NCI-H226 (cell line): ENCODE measurements at places on chromosomes 2 and 18.

GRCh38 chr2:233039846-233040530, 7.5 kb downstream of the NEU2 start:
- DNase-seq, result no peak

GRCh38 chr2:73033766-73034381, 37.6 kb downstream of the SFXN5 start:
- DNase-seq, result no peak

DNA sequence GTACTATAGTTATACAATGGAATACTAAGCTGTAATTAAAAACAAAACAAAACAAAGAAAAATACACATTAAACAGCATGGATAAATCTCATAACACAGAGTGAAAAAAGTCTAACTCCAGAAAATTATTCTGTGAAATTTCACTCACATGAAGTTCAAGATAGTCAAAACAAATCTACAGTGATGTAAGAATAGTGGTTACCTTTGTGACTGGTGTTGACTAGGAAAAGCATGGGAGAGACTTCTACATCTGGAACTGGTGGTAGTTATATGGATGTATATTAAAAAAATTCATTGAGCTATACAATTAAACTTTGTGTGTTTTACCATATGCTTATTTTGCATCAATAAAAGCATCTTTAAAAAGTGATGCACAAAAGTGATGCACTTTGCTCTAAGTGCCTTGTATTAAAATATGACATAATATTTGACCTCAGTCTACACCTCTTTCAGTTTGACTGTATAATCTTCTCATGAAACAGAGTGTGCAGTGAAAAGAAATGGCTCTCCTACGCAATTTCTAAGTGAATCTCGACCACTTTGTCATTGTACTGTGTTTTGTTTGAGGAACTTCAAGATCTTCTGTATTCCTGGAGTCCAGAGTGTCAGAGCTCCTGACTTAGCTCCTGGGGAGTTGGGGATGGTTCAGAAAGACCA, 28.0 kb downstream of the STAT4 start:
- no peak for DNase-seq

- no peak for DNase-seq
These were observed 76.8 kb downstream of the SOWAHC start for GRCh38 chr2:109690822-109691541.

- no peak for DNase-seq
These were observed 9.0 kb downstream of the REL start for GRCh38 chr2:60890393-60890707.

DNA sequence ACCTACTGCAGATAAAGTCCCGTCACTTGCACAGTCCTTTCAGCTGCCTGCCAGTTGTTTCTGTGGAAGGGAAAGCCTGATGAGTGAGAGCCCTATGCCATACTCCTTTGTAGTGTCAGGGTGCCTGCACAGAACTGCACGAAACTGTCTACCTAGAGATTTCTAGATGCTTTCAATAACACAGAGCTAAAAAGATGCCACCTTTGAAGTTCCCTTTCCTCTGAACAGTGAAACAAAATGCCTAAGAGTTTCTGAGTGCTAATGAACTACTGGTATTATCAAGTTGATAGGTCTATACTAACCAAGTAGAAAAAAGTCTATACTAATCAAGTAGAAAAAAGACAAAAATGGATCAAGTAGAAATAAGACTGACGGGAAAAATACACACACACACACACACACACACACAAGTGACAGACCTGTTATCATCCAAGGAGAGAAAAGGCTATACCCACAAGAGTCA, 79.0 kb downstream of the TLK1 start:
- DNase-seq, result no peak

GRCh38 chr2:128012698-128013097, 15.2 kb downstream of the SAP130 start:
- DNase-seq, result no peak

GRCh38 chr2:85277416-85278158, 50.2 kb downstream of the TGOLN2 start:
- no peak for DNase-seq

GRCh38 chr2:27573452-27573851, 9.4 kb upstream of the ZNF512 start:
- DNase-seq, result no peak

DNA sequence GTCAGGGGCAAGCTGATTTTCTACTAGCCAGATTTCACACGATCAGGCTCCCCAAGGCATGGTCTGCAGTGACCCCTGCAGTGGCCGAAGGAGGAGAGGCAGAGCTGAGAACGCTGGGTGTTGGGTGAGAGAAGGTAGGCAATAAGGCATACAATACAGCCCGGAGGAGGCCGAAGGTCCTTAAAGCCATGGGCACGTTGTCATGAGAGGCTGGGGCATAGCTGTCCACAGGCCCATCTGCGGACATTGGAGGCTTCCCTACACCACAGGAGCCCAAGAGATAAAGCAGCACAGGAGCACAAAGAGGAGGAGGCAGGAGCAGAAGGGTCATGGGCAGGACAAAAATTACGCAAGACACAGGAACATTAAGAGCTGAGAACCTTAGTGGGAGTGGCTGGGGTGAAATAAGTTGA, 16.7 kb upstream of the BZW1 start:
- peak; percentile 13 for DNase-seq

DNA sequence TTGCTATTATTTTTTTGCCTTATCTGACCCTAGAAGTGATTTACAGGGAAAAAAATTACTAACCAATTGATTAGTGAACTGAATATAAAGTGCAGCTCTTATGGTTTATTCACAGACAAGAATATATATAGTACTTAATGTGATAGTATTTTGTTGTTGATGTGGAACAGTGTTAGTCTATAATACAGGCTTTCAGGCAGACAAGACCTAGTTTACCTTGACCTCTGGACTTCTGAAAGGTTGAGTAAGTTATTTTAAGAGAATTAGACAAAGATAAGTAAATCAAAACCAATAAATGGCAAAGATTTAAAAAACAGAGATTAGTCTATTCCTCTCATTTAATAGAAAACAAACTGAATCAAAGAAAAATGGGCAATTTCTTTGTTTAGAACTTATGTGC, 46.0 kb downstream of the SCN1A start:
- no peak for DNase-seq

DNA sequence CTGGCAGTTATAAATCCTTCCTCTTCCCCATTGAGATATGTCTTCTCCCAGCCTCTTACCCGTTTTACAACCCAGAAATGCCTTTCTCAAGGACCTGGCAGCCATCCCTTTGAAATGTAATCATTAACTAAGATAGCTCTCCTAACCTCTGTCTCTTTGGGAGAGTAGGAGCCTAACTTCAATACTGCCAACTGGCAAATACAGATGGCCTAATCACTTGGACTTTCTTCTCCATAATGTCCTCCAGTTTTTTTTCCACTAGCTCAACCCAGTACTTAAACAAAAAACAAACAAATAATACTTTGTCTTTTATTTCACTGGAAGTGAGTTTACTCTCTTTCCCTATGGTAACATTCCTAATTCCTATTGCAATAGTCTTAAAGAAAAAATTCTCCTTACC, 1391.1 kb downstream of the SUCLG1 start:
- DNase-seq, result no peak

DNA sequence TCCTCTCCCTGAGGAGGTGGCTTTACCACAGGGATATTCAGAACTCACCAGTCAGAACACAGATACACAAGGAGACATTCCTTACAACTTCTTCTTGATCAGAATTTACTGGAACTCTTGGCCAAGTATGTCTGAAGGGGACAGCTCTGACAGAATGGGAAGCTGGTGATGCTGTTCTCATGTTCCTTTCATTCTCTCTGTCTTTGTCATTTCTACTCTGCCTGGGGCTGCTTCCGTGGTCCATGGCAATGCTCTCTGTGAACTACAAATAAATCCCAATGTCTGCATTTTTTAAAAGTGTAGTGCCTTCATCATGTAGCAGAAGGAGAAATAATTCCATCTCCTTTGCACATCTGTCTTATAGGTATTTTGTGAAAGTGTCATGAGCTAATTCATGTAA, 730.3 kb downstream of the CNTNAP5 start:
- no peak for DNase-seq

GRCh38 chr2:235845245-235845644, 322.9 kb downstream of the GBX2 start:
- no peak for DNase-seq

DNA sequence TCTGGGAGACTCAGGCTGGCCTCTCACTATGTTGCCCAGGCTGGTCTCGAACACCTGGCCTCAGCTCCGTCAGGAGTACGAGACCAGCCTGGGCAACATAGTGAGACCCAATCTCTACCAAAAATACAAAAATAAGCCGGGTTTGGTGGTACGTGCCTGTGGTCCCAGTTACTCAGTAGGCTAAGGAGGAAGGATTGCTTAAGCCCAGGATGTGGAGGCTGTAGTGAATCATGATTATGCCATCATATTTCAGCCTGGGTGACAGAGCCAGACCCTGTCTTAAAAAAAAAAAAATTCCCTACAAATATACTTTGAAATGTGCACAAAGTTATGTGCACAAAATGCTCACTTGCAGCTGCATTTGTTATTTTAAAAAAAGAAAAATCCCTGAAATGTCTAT, 26.3 kb upstream of the AGAP1 start:
- peak; percentile 46 for DNase-seq

DNA sequence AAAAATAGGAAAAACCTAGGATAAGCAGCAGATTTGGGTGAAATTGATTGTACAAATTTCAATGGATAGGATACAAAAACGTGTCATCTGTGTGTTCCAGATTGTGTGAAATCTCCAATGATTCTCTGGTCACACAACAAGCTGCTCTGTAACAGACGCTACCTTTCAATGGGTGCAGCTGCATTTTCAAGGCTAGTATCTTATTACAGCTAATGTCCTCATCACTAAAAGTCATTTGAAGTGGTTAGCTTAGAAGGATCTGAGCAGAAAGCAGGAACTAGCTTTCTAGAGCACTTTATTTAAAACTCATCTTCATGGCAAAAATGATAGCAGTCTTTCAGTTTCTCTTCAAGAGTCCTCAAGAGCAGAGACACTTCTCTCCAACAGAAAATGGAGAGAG, 364.6 kb downstream of the LRP1B start:
- no peak for DNase-seq

DNA sequence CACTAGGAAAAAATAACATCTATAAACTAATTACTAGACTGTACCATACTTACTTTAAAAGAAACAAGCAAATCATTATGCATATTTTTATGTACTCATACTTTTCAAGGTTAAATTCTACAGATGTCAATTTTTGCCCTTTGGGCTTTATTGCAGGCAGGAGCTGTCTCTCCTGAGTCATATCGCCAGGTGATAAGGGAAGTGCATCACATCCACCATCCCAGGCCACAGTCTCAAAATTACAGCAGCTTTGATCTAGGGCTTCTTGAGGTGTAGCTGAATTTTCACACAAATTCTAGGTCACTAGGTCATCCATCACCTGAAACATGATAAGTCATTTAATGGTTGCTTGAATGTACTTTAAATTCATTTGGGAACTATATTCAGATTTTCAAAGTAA, 38.4 kb upstream of the FRZB start:
- DNase-seq, result no peak

DNA sequence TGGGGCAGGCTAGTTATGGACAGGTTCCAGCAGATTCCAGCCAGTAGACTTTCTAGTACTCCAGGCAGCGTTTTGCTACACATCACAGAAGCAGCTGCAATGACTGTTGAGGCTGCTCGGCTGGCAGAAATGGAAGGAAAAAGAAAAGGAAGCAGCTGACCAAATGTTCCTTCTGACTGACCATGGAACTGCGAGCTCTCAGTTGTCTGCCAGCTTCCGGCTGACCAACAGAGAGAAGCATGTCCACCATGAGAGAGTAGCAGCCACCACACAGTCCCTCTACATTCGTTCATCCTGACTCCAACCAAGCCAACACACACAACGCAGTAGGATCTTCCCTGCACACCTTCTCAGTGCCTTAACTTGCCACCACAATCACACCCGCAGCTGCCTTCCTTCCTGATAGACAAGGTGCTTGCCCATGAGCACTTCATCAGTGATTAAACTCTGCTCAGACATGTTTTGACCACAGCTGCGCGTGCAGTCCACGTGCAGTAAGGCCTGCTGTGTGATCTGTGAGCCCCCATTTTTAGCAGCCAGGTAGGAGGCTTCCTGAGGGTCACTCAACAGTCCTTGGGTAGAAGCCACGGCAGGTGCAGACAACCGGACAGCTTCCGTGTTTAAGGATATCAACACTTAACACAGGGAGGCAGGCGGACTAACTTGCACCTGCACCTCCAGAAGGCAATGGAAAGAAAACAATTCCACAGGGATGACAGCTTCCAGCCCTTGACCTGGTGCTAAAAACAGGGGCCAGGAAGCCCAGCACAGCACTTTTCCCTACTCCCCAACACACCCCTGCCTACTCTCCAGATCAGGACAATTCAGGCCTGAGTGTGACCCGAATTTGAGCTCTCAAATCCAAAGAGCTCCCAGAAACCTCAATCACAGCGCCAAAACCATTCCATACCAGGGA, 996 bp downstream of the TGFBRAP1 start:
- DNase-seq, result peak; percentile 63

- peak; percentile 2 for DNase-seq
These were observed 100.5 kb upstream of the LMAN1 start for GRCh38 chr18:59459369-59460071.

DNA sequence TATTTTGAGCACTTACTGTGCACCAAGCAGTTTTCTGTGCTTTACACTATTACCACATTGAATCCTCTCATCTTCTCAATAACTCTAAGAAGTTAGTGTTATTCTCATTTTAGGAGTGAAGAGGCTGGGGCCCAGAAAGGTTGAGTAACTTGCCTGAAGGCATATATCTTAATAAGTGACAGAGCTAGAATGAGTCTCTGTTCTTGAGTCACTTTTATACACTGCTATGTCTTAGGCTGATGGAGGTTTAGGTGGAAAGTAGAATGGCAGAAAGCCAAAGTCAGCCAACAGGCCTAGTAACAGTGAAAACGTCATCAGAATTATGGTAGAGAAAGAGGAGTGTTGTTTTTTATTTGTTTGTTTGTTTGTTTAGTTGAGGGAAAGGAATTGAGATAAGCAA, 27.9 kb upstream of the RPE start:
- no peak for DNase-seq
